Stimulated activated memory B cell treated with anti-CD40 and anti-IgM and Interleukin-4, amounts not matched to agents 10 μg/mL and 1 μg/mL and 100 μg/mL, for 72 hours (primary cell): ENCODE measurements at places on chromosomes 5 and 9.

GRCh38 chr5:115772731-115773475 lies 43.6 kb downstream of the CDO1 start:
- no peak for ATAC-seq

DNA sequence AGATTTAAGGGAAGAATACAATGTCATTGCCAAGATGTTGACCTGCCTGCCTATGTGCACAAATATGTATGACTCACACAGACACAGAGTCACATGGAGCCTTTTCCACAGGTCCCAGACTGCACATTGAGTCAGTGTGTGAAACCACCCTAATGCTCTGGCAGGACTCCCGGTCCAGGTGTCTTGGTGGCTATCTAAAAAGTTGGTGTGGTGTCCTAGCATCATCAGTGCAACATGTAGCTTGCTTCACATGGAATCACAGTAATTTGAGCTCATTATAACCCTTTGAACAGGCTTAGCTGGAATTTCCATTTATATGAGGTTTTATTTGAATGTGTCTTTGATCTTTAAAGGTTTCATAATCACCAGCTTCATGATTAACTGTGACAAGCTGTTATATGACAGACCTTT lies 10.7 kb downstream of the IFNA5 start:
- peak; percentile 47 for ATAC-seq

DNA sequence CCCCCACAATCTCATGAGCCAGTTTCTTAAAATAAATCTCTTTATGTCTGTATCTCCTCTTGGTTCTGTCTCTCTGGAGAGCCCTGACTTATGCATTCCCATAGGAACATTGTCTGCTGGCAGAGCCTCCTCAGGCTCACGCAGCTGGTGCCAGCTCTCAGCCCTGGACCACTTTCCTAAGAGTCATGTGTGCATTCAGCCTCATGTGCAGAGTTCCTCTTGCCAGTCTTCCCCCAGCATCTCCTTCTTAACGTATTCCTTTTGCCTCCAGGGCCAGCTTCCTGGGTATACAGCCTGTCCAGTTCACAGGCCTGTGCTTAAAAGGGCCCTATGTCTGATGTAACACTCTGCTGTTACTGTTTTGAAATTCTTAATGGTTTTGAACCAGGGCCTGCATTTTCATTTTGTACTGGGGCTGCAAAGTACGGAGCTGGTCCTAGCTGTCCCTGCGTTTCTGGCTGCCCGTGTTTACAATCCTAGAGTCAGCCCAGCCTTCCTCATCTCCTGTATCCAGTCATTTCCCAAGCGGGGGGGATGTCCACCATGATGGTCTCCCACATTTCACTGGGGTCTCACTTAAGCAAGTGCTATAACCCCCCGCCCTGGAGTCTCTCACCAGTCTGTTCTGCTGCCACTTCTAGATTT lies 18.1 kb downstream of the ANKRD33B start:
- ATAC-seq: no peak

GRCh38 chr9:87854580-87854955 lies 28.1 kb upstream of the SPATA31E1 start:
- ATAC-seq: no peak

- no peak for ATAC-seq
Measured at GRCh38 chr9:134212809-134213507, 48.6 kb upstream of the RNU6ATAC start.

DNA sequence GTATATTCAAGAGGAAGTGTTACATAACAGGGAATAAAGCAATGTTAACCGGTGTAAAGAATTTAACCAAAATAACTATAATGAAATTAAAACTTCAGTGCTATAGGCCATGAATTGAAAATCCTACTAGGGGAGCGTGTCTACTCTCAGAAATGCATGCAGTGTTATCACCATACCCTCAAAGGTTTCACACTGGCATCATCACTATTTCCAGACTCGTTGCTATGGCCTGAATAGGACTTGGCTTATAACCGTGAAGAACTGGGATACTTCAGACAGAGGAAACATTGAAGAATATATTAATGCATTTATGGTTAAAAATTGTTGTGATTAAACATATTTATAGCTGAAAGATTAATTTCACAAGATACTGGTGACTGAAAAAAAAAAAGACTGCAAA lies 154.9 kb downstream of the EPB41L4A start:
- no peak for ATAC-seq

- ATAC-seq: no peak
Measured at GRCh38 chr9:121889990-121890563, 203.0 kb downstream of the TTLL11 start.
